NCI-H1930 (cell line): ENCODE measurements at places on chromosomes 16 and 17.

DNA sequence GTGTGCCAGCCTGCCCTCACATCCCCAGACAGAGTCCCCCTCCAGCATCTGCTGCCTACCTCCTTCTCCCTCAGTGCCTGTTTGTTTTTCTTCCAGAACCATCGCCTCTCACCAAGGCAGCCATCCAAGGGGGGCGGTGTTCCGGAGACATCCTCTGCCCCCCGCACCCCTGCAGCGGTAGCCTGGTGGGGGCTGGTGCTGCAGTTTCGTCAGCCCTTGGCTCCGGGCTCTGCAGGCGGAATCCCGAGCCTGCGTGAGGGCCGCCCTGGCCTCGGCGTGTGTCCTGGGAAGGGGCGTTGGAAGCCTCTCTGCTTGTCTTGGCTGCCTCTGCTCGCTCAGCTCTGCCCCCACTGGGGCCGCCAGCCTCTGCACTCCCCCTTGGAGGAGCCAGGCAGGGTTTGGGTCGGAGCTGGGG is 126.0 kb upstream of the CIBAR2 start:
- no peak for DNase-seq

GRCh38 chr17:66923886-66924285 is 40.6 kb upstream of the CACNG4 start:
- no peak for DNase-seq

- DNase-seq, result peak; percentile 80
Measured at GRCh38 chr16:29848420-29849297, 14.4 kb downstream of the CDIPT start.

- DNase-seq, result no peak
Measured at GRCh38 chr17:41416479-41416878, 7.9 kb downstream of the KRT37 start.

GRCh38 chr16:50323335-50324011 is 45.3 kb downstream of the BRD7 start:
- no peak for DNase-seq

GRCh38 chr17:1179818-1180742 is at the start of gene ABR:
ABR (minus strand) TSS chr17:1179981; CDS start chr17:1179727, 254 bp downstream.
- no peak for DNase-seq

DNA sequence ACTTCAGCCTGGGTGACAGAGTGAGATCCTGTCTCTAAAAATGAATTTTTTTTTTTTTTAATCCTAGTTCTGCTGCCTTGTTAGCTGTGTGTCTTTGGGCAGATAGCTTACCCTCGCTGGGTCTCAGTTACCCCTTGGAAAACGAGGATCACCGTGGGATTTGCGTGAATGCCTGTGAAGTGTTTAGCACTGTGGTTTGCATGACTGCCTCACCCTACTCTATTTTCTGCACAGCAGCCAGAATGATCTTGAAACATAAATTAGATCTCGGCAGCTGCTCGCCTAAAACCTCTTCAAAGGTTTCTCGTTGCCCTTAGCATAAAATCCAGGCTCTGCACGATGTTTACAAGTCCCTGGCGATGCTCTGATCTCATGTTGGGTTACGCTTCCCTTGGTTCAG is 71.2 kb upstream of the GRIN2A start:
- DNase-seq, result no peak

DNA sequence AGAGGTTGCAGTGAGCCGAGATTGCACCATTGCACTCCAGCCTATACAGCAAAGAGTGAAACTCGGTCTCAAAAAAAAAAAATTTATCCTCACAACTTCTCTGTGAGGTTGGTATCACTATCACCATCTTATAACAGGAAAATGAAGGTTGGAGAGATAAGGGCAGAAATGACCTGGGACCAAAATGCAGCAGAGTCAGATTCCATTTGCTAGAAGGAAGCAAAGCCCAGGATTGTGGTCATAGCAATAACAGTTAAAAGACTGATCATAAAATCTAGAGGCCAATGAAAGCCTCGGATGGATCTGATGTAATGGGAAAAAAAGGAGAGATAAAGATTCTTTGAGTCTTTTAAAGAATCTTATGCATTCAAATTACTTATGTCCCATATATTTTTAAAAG is 69.6 kb upstream of the TEKT1 start:
- DNase-seq, result no peak

DNA sequence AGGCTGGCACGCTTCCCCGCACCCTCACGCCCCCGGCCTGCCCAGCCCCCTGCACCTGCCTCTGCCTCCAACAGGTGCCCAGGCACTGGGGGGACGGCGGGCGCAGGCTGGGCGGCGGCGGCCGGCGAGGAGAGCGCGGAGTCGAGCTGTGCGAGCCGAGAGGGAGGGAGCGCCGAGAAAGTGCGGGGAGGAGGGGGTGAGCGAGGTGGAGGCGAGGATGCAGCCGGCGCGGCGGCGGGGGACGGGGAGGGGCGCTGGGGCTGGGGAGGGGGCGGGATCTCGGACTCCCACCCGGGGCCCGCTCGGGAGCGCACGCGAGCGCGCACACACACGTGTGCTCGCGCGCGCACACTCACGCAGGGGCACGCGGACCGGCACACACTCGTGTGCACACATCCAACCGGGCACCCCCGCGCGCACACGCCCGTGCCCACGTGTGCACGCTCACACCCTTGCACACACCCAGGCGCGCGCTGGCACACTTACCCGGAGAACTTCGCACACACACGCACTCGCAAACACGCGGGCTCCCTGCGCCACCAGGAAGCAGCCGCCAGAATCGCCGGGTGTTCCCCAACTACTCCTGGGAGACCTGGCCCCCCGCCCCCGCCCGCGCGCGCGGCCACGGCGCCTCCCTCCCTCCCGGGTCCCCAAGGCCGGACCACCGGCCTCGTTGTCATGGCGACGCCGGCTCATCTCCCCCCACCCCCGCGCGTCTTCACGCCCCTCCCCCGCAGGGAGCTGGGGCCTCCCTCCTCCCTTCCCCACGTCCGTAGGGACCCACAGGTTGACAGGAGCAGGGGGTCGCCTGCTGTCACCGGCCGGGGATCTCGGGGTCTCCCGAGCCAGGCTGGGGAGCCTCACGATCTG is at the start of gene DOC2A:
Gene DOC2A, minus strand, starts transcription at position 184 of the 870 bp plus-strand sequence. CDS start 805 bp downstream, outside the sequence.
- peak; percentile 28 for DNase-seq
